ENCODE measurements at places on chromosomes 12 and 14.

- DNase-seq = no peak
Observed at GRCh38 chr14:79567306-79567705, 644.0 kb downstream of the DIO2 start.

DNA sequence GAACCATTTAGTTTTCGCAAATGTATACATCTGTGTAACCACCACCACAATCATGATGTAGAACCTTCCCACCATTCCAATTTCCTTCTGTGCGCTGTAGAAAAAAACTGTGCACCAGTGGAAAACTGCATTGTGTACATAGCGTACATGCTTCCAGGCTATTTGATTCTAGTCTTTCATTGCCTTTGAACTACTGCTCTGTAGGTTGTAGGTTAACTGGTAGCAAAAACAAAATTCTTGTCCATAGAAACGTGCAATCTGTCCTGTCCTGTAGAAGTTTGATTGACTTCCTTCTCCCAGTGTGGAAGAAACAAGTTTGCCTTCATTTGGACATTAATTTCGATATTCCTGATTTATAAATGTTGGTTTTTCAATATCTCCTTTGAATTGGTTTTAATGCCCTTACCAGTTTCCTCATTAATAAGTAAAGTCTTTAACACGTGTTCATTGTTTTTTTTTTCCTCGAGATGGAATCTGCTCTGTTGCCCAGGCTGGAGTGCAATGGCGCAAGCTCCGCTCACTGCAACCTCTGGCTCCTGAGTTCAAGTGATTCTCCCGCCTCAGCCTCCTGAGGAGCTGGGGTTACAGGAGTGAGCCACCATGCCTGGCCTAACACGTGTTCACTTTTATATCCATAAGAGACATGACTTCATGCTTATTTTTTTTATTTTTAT lies 3.6 kb upstream of the ISM2 start:
- no peak for DNase-seq

DNA sequence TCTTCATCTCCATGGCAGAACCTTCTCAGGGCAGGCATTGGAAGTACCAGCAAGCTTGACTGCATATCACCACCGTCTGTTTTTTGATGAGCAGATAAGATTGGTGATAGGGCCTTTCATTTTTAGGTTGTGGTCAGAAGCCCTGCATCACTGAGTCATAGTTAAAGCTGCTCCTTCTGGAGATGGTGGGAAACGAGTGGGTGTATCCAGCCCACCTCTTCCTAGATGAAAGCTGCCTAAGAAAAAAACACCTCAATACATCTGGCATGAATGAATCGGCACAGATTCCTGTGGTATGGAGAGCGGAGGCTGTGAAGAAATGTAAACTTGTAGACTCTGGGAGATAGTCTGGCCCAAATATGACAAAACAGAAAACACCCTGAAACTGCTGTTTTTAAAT lies 248.7 kb upstream of the EGLN3 start:
- DNase-seq = no peak

DNA sequence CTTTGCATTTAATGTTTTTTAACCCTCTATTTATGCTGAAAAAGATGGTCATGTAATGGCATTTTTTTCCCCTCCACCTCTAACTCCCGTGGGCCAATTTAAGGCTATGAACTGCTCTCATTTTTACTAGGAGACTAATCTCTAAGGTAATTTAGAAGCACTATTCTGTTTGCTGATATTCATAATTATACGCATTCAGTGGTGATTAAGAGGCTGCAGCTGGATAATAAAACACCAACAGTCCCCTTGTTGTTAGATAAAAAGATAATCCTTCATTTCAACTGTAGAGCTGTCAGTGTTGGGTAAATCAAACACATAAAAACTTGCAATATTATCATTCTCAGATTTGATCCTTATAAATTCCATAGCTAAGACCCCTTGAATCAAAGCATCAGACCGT lies 8.9 kb downstream of the MYO1H start:
- DNase-seq = no peak

- DNase-seq = no peak
Observed at GRCh38 chr12:80868576-80868975, 69.2 kb downstream of the LIN7A start.

DNA sequence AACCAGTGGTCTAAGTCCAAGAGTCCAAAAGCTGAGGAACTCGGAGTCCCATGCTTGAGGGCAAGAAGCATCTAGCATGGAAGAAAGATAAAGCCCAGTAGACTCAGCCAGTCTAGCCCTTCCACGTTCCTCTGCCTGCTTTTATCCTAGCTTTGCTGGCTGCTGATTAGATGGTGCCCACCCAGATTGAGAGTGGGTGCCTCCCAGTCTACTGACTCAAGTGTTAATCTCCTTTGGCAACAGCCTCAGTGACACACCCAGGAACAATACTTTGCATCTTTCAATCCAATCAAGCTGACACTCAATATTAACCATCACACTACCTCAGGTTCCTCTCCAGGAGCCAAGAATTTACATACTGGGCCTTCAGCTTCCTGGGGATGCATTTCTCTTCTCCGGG lies 476.1 kb downstream of the FUT8 start:
- DNase-seq = no peak

GRCh38 chr12:94676031-94676641 lies 25.8 kb upstream of the TMCC3 start:
- peak; percentile 50 for DNase-seq

DNA sequence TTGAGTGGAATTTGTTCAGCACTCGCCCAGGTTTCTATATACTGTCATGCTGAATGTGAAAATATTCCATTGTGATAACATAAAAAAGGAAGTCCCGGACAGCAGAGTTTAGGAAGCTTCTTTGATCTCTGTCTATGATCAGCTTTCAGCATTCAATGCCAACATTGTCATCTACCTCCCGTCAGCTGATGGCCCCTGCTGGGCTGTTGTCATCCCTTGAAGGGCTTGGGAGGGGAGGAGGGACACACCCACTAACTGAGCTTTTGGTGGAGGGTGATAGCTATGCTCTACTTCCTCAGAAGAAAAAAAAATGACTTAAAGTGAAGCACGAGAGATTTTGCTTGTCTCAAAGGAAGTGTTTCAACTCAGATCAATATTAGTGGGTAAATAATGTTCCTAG lies 4.7 kb upstream of the KRT77 start:
- DNase-seq = no peak

GRCh38 chr12:27303139-27304111 lies 29.2 kb upstream of the BMAL2 start:
- no peak for DNase-seq

GRCh38 chr12:27396216-27396815 lies 50.2 kb upstream of the SMCO2 start:
- no peak for DNase-seq

- no peak for DNase-seq
Observed at GRCh38 chr12:120783197-120783596, 57.6 kb downstream of the ACADS start.

- DNase-seq = no peak
Observed at GRCh38 chr14:83707056-83707455, 1822.9 kb upstream of the FLRT2 start.

DNA sequence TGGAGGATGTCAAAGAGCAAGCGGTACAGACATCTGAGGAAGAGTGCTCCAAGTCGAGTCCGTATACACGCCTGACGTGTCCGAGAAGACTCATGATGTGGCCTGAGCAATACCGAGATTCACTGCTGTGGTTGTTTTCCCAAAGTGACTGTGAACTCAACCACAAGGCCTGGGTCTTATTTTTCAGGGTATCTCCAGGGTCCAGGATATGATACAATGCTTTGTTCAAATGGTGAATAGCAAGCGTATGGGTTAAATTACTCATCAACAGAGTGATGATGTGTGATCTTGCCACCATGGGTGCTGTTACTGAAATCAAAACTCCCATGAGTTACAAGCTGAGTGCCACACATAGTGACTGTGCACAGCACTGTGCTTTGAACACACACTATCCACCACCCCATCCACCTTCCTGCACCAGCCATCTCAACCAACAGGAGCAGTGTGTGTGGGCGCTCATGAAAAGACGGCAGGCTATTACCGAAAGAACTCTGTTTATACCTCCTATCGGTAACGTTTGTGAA lies 109.6 kb downstream of the BCAT1 start:
- DNase-seq = no peak

- peak; percentile 14 for DNase-seq
Observed at GRCh38 chr14:101226265-101226602, 322.7 kb upstream of the RTL1 start.

DNA sequence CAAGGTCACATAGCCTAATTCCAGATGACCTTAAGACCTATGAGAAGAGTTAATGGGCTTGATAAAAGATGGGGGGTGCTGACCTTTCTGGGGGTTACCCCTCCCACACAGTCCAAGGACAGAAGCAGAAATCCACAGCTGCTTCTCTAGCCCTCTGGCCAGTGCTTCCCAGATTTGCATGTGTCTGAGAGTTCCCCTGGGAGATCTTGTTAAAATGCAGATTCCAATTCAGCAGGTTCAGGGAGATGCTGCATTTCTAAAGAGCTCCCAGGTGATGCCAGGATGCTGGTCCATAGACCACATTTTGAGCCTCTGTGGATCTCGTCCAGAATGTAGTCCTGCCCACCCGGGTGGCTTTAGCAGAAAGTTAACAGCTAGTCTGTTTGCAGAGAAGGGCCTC lies 82.1 kb downstream of the WSCD2 start:
- DNase-seq = no peak

- no peak for DNase-seq
Observed at GRCh38 chr12:10503460-10503859, 2.2 kb upstream of the EIF2S3B start.

GRCh38 chr14:64937171-64937820 lies 5.2 kb downstream of the GPX2 start:
- no peak for DNase-seq

DNA sequence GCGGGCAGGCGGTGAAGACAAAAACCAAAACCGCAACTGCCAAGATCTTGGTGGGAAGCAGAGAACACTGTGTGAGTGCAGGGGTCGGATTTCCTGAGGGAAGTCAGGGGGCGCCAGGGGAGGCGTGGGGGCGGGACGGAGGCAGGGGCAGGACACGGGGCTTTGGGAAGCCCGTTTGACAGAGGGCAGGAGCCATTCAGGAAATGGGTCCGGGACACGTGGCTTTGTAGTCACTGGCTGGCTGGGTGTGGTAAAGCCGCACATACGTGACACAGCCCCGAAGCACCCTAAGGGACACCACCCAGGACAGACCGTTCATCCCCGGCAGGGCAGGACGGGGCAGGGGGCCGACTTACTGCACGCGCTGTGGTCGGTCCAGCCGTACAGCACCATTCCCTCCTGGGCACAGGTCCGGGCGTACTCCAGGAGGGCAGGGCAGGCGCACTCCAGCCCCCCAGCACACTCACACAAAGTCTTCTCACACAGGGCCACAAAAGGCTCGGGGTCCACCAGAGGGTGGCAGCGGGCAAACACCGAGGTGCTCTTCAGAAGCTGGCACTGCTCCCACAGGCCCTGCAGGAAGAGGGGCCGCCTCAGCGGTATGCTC lies 49.4 kb downstream of the VWF start:
- peak; percentile 34 for DNase-seq

DNA sequence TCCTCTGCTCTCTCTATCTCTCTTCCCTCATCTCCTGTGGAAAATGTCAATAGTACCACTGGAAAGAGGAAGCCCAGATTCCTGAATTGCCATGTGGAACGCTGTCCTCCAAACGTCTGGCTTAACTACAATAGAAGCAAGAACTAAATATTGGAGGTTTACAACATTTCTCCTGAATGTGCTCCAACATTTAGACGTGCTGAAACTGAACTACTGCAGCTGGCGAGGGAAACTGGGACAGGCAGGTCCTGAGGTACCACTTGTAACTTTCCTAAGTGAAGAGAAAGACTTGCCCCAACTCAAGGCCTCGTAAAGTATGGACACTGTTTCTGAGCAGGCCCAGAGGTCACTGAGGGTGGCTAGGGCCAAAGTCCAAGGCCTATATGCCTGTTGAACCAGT lies 187.7 kb downstream of the NTF3 start:
- no peak for DNase-seq

DNA sequence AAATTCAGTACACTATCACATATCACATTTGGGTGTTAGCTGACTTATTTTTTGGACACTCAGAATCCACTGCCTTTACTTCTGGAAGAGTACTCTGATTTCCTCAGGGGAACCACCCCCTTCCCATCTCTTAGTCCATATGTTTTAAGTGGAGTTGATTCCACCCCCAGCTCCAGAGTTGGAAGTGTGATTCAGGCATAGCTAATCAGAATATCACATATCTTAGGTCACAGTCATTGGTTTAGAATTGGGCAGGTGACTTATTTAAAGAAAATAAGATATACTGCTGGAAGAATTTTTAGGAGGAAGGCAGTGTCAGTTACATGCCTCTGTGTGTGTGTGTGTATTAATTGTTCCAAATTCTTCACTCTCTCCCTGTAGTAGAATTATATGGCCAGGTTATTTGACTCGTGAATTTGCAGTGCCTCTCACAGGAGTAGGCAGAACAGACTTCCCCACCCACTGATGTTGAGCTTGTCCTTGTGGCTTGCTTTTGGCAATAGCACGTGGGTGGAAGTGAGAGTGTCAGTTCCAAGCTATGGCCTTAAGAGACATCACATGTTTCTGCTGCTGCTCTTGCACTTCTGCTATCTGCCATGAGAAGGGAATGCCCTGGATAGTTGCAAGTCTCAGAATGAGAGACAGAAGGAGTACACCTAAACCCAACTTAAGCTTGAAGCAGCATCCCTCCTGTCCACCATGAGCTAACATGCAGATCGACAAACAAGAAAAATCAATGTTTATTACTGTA lies 6.4 kb upstream of the GAS2L3 start:
- DNase-seq = no peak

DNA sequence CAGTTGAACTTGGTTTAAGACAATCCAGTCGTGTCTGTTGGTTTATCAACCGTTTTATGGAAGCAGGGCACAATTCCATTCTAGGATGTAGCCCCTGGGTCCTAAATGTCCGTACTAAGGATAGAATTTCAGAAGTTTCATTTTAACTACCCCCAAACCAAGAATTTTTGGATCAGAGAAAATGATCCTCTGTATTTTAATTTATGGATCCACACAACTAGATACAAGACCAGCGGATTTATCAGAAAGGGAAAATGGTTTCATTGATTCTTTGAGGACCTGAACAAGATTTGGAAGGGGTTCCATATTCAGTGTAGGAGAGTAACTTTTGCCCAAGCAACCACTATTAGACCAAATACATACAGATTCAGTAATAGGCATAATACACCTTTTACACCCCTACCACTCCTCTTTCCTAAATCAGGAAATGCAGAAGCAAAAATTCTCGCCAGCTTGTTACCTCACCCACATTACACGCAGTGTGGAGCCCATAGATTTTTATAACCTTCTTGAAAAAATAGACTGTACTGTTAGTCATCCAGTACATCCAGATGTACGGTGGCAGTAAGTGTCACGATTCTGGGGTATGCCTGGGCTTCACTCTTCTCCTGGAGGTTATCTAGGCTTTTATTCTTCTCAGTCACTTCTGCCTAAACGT lies 1.4 kb upstream of the FBXL14 start:
- DNase-seq = no peak

DNA sequence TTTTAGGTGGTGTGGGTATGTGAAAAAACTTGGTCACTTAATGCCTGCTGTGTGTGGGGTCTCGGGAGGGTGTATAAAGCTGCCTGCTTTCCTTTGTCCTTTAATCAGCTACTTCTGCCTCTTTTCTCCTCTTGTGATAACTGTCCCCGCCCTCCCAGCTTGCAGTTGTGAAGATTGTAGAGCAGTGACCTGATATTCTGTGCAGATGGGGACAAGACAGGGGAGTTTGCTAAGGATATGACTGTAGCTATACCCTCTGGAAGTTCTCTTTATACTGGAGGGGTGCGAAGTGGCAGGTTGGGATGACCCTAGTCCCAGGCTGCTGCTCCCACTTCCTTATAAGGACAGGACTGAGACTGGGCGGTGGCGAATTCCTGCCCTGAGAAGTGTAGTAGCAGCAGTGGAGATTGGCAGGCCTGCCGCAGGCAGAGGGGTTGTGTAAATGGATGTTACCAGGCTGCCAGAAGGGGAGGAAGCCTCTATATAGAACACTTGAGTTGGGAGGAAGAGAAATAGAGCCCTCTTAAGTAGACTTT lies 835 bp downstream of the MYL6 start:
- DNase-seq = peak; percentile 32

Measured in naive thymus-derived CD4-positive, alpha-beta T cell (primary cell).